ENCODE measurements at places on chromosomes 6 and 20.

DNA sequence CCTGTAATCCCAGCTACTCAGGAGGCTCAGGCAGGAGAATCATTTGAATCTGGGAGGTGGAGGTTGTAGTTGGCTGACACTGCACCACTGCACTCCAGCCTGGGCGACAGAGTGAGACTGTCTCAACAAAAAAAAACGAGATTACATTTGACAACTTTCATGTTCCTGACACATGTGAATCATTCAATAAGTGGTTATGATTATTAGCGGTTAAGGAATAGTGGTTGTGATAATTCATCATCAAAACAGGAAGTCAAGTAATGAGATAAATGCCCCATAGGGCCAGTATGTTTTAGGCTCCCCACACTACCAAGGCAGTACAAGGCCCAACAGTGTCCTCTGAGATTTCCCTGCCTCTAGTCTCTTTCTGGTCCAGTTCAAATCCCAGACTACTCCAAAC is 2.5 kb downstream of the HDDC2 start:
- DNase-seq, result no peak

DNA sequence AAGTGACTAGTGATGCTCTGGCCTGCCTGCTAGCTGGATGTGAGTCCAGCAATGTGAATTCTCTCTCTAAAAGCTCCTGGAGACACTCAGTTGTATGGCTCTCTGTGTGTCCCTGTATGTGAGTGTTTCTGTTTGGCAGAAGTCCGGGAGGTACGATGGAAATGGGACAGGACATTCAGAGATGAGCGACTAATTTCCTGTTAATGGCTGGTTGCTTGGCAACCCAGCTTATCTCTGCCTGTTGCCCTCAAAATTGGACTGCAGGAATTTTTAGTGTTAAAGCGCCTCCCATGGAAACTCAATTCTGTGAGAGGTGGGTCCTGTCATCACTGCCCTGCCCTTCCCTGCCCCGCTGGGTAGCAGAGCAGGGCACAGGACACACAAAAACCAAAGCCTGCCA is 136.8 kb upstream of the LRFN2 start:
- no peak for DNase-seq

DNA sequence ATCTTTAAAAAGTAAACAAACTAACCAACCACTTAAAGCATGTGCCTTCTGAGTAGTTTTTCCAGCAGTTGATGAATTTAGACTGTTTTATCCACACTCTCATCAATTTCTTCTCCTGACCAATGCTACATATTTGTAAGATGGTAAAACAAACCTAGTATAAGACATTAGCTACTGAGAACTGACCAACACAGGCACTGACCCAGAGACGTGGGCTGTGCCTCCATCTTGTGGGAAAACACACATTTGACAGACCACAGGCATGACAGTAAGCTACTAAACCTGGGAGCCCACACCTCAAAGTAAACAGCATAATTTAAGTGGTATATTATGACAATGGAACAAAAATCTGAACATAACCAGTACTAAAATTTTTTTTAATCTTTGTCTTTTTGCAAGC is 121.4 kb upstream of the NRSN1 start:
- no peak for DNase-seq

DNA sequence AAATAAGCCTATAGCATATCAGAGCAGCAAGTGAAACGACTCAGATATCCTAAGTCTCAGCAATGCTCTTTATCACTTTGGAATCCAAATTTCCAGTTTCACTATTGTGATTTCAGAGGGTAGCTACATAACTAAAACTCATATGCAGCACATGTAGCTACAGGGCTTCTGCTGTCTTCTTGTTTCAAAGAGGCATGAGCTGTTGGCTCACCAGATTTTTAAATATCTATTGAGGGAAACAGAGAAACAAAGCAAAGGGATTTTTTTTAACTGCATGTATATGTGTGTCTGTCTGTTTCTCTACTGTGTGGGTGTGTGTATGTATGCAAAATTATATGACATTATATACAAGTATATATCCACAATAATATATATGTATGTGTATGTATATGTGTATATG is 258.4 kb downstream of the HDGFL1 start:
- no peak for DNase-seq
